ENCODE measurements at places on chromosomes 7 and 10.
A peak's percentile ranks its signal among the peaks of the same experiment; 100 is the strongest.

GRCh38 chr10:806451-807162 is 117.1 kb upstream of the DIP2C start:
- H3K27me3 ChIP-seq, result no peaks in the 10 kb centered on the region
- DNase-seq, result no peak
- no peak overlapping the region for H3K4me3 ChIP-seq
- peaks cover 1% of the 10 kb centered on the region for H3K4me1 ChIP-seq
- H3K36me3 ChIP-seq, result peaks cover 59% of the 10 kb centered on the region

GRCh38 chr7:46672861-46673260 is 751.8 kb upstream of the IGFBP3 start:
- no peak for DNase-seq
- H3K4me3 ChIP-seq, result no peak overlapping the region
- no peaks in the 10 kb centered on the region for H3K36me3 ChIP-seq
- no peaks in the 10 kb centered on the region for H3K27me3 ChIP-seq
- peaks cover 1% of the 10 kb centered on the region for H3K4me1 ChIP-seq

- H3K4me3 ChIP-seq, result no peak overlapping the region
- H3K27me3 ChIP-seq, result peaks cover 14% of the 10 kb centered on the region
- no peaks in the 10 kb centered on the region for H3K36me3 ChIP-seq
- H3K4me1 ChIP-seq, result no peaks in the 10 kb centered on the region
- H3K27ac ChIP-seq, result no peak overlapping the region
- no peak for DNase-seq
Measured at GRCh38 chr10:129134371-129134770, 332.7 kb upstream of the MGMT start.

- peaks cover 3% of the 10 kb centered on the region for H3K36me3 ChIP-seq
- no peaks in the 10 kb centered on the region for H3K27me3 ChIP-seq
- H3K4me3 ChIP-seq, result no peak overlapping the region
- H3K4me1 ChIP-seq, result peaks cover 21% of the 10 kb centered on the region
- DNase-seq, result no peak
Measured at GRCh38 chr7:139671967-139672366, 105.8 kb downstream of the HIPK2 start.

GRCh38 chr10:86354761-86355540 is 11.6 kb downstream of the GRID1 start:
- no peak overlapping the region for H3K27ac ChIP-seq
- H3K4me1 ChIP-seq, result no peaks in the 10 kb centered on the region
- DNase-seq, result no peak
- H3K36me3 ChIP-seq, result no peaks in the 10 kb centered on the region
- no peak overlapping the region for H3K4me3 ChIP-seq

DNA sequence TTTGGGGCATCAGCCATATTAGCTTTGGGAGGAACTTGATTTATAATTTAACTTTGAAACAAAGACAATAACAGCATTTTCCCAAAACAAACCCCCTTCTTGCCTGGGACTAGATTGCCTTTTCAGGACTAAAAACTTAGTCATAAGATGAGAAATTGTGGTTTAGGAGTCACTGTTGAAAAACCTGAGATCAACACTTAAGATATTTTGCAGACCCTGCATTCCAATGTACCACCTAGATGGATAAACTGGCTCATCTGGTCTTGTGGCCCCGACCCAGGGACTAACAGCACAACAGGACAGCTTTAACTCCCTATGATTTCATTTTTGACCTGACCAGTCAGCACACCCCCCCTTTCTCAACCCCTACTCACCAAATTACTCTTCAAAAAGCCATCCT is 1165.4 kb downstream of the XPNPEP1 start:
- no peaks in the 10 kb centered on the region for H3K36me3 ChIP-seq
- no peak for DNase-seq
- H3K4me1 ChIP-seq, result no peaks in the 10 kb centered on the region
- no peaks in the 10 kb centered on the region for H3K27me3 ChIP-seq
- no peak overlapping the region for H3K27ac ChIP-seq

DNA sequence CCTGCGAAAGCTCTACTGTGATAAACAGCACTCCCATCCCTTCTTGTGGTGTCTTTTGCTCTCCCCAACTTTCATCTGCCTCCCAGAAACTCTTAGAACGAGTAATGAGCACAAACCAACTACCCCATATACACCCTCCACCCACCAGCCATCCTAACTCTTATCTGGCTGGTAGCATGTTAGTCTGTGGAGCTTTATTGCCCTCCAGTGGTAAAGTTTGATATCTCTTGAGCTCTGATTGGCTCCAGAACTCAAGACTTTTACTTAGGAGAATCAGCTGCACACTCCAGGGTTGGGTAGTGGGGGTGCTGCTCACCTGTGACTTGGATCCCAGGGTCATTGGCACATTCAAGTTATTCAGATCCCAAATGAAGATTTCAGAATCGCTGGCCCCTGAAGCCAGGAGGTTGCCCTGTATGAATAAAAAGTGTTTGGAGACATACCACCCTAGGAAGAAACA is 10.9 kb downstream of the SEC31B start:
- H3K36me3 ChIP-seq, result peaks cover 14% of the 10 kb centered on the region
- H3K4me1 ChIP-seq, result peaks cover 4% of the 10 kb centered on the region
- no peaks in the 10 kb centered on the region for H3K27me3 ChIP-seq
- no peak overlapping the region for H3K27ac ChIP-seq
- peak; percentile 72 for DNase-seq
- no peak overlapping the region for H3K4me3 ChIP-seq

DNA sequence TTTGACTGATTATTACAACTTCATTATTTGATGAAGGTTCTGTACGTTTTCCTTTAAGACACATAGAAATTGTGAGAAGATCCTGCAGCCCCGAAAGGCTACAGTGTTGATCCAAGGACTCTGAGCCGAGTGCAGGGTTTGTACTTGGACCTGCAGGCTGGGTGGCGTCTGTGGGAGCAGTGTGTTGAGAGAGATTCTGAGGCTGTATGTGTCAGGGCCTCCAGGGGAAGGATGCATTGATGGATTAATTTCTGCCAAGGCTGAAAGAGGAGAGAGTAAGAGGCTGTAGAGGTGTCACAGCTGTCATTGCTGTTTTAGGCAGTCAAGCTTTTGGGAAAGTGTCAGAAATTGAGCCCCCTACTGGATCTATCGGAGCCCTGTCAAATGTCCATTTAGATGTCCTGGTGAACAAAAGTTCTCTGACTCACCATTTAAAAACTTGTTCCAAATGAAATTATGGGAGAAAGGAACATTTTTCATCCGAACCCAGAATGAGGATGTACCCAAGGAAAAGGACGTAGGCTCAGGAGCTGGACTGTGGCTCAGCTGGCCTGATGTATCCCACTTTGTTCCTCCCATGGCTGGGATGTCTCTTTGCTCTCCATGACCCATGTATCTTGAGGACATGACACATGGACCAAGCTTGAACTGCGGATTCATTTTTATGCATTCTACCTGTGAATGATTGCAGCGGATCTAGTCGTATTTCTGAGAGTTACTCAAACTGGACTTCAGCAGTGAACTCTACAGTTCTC is 102.2 kb downstream of the TCF7L2 start:
- H3K4me3 ChIP-seq, result no peak overlapping the region
- no peaks in the 10 kb centered on the region for H3K27me3 ChIP-seq
- DNase-seq, result no peak
- H3K27ac ChIP-seq, result peak overlapping the region; percentile 45
- H3K36me3 ChIP-seq, result peaks cover 4% of the 10 kb centered on the region

- peak overlapping the region; percentile 89 for H3K4me3 ChIP-seq
- peak; percentile 46 for DNase-seq
- H3K27me3 ChIP-seq, result no peaks in the 10 kb centered on the region
- H3K4me1 ChIP-seq, result peaks cover 7% of the 10 kb centered on the region
- H3K27ac ChIP-seq, result peak overlapping the region; percentile 82
Measured at GRCh38 chr10:18658271-18659124, 733 bp upstream of the ARL5B start.

DNA sequence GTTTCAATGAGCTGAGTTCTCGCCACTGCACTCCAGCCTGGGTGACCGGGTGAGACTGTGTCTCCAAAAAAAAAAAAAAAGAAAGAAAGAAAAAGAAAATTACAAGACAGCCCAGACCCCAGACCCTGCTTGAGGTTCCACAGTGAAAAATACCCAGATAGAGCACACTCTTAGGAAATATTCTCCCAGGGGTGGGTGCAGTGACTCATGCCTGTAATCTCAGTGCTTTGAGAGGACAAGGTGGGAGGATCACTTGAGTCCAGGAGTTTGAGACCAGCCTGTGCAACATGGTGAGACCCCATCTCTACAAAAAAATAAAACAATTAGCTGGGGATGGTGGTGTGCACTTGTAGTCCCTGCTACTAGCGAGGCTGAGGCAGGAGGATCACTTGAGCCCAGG is 41.1 kb upstream of the GTF2IRD1 start:
- peaks cover 1% of the 10 kb centered on the region for H3K4me1 ChIP-seq
- H3K36me3 ChIP-seq, result no peaks in the 10 kb centered on the region

GRCh38 chr7:73308074-73308664 is 457 bp downstream of the NSUN5 start:
- H3K36me3 ChIP-seq, result peaks cover 28% of the 10 kb centered on the region
- H3K4me3 ChIP-seq, result peak overlapping the region; percentile 81
- no peaks in the 10 kb centered on the region for H3K27me3 ChIP-seq

- H3K27ac ChIP-seq, result no peak overlapping the region
- no peak overlapping the region for H3K4me3 ChIP-seq
- H3K27me3 ChIP-seq, result no peaks in the 10 kb centered on the region
- no peaks in the 10 kb centered on the region for H3K36me3 ChIP-seq
- no peak for DNase-seq
- no peaks in the 10 kb centered on the region for H3K4me1 ChIP-seq
Measured at GRCh38 chr7:119748991-119749390, 524.0 kb upstream of the KCND2 start.

DNA sequence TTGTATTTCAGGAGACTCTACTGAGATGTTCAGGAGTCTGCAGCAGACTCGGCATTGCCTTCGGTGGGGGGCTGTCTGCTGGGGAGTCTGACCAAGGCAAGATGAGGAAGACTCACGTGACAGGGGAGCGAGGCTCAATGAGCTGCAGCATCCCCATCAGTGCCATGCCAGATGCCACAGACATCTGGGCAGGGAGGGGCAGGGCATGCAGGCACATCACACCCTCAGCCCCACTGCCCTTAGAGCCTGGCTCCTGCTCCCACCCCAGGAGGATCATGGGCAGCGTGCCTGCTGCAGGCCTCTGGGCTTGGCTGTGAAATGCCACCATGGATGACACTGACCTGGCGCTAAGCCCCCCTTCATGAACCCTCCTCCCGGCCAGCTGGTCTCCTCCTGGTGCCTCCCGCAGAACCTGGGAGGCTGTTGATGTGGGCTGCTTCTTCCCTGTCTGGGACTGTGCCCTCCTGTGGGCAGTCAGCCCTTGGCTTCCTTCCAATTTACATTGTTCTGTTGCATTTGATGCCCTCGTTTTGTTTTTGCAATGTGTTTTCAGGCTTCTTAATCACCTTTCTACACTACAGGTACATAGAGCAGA is 235.0 kb downstream of the PAXIP1 start:
- no peaks in the 10 kb centered on the region for H3K4me1 ChIP-seq
- DNase-seq, result no peak
- no peak overlapping the region for H3K27ac ChIP-seq
- H3K36me3 ChIP-seq, result no peaks in the 10 kb centered on the region
- H3K27me3 ChIP-seq, result no peaks in the 10 kb centered on the region

GRCh38 chr7:129667551-129667950 is 56.0 kb downstream of the NRF1 start:
- H3K4me1 ChIP-seq, result peaks cover 5% of the 10 kb centered on the region
- no peak for DNase-seq
- no peak overlapping the region for H3K4me3 ChIP-seq
- H3K27me3 ChIP-seq, result no peaks in the 10 kb centered on the region
- H3K27ac ChIP-seq, result no peak overlapping the region

- H3K4me1 ChIP-seq, result no peaks in the 10 kb centered on the region
- H3K27ac ChIP-seq, result no peak overlapping the region
- H3K36me3 ChIP-seq, result no peaks in the 10 kb centered on the region
- no peaks in the 10 kb centered on the region for H3K27me3 ChIP-seq
- H3K4me3 ChIP-seq, result no peak overlapping the region
- DNase-seq, result no peak
Measured at GRCh38 chr10:111706331-111706730, 477.2 kb downstream of the GPAM start.

- no peak overlapping the region for H3K4me3 ChIP-seq
- peak; percentile 20 for DNase-seq
- H3K36me3 ChIP-seq, result no peaks in the 10 kb centered on the region
- H3K27ac ChIP-seq, result no peak overlapping the region
Measured at GRCh38 chr7:28840592-28840995, 117.5 kb downstream of the TRIL start.

DNA sequence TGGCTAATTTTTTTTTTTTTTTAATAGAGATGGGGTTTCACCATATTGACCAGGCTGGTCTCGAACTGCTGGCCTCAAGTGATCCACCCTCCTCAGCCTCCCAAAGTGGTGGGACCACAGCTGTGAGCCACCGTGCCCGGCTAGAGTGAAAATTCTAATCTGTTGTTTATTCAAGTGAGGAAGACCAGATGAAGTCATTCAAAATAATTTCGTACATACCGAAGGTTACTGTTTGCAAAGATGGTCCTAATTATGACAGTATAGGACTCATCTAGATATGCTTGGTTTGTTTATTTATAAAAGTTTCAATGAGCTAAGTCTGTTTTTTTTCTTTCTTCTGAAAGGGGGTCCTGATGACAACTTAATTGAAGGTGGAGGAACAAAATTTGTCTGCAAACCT is 376.8 kb downstream of the EXOC4 start:
- no peak overlapping the region for H3K27ac ChIP-seq
- peak; percentile 20 for DNase-seq
- H3K36me3 ChIP-seq, result no peaks in the 10 kb centered on the region
- H3K27me3 ChIP-seq, result no peaks in the 10 kb centered on the region
- no peaks in the 10 kb centered on the region for H3K4me1 ChIP-seq
- no peak overlapping the region for H3K4me3 ChIP-seq

DNA sequence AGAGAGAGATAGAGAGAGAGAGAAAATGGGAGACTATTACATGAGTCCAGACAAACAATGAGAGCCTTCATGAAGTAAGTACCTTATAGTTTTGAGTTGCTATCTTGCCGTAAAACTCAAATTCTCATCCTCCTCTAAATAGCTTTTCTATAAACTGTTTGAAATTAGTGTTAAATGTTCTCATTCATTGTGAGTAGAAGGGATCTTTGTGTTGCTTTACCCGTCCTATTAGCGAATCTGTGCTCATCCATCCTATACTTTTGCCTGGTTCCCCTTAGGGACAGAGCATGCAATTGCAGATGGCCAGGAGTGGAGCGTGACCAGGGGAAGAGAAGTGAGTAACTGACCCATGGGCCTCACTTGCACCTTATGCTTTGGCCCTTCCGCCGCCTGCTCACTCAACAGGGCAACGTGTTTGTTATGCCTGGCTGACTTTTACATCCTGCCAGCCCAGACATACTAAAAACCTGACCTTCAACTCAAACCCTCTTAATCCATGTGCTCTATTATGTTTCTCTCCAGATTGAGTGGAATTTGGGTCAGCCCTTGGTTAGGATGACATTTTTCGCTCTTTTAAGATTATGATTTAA is 244.2 kb upstream of the YAE1 start:
- no peaks in the 10 kb centered on the region for H3K36me3 ChIP-seq
- no peaks in the 10 kb centered on the region for H3K27me3 ChIP-seq
- H3K4me3 ChIP-seq, result no peak overlapping the region
- H3K4me1 ChIP-seq, result peaks cover 4% of the 10 kb centered on the region
- no peak for DNase-seq
- H3K27ac ChIP-seq, result peak overlapping the region; percentile 45

GRCh38 chr10:99234041-99234790 is 1.4 kb downstream of the HPSE2 start:
- H3K4me3 ChIP-seq, result peak overlapping the region; percentile 86
- peaks cover 85% of the 10 kb centered on the region for H3K27me3 ChIP-seq
- no peaks in the 10 kb centered on the region for H3K36me3 ChIP-seq
- DNase-seq, result peak; percentile 77
- peaks cover 13% of the 10 kb centered on the region for H3K4me1 ChIP-seq

GRCh38 chr7:67854221-67855178 is 857.9 kb downstream of the TYW1 start:
- H3K36me3 ChIP-seq, result no peaks in the 10 kb centered on the region
- no peaks in the 10 kb centered on the region for H3K4me1 ChIP-seq
- no peak overlapping the region for H3K27ac ChIP-seq
- DNase-seq, result no peak
- no peaks in the 10 kb centered on the region for H3K27me3 ChIP-seq
- peak overlapping the region; percentile 49 for H3K4me3 ChIP-seq

Data from mesenchymal stem cell (in vitro differentiated cells and primary cell).